ENCODE measurements at places on chromosomes 11 and 22.
A peak's percentile ranks its signal among the peaks of the same experiment; 100 is the strongest.

- no peak for DNase-seq
Measured at GRCh38 chr11:133555034-133555433, 22.7 kb upstream of the OPCML start.

- no peak for DNase-seq
Measured at GRCh38 chr22:20131597-20131858, at the start of gene ZDHHC8. Gene ZDHHC8 (plus strand): TSS chr22:20131804. CDS start chr22:20131948, 144 bp downstream.

GRCh38 chr22:26565181-26565580 lies 24.8 kb downstream of the TPST2 start:
- peak; percentile 6 for DNase-seq

- DNase-seq = no peak
Measured at GRCh38 chr22:32646476-32646875, 155.0 kb upstream of the TIMP3 start.

- DNase-seq = no peak
Measured at GRCh38 chr11:7530013-7530640, 16.3 kb downstream of the PPFIBP2 start.

- no peak for DNase-seq
Measured at GRCh38 chr11:2807025-2807681, 78.4 kb downstream of the CDKN1C start.

GRCh38 chr11:61529537-61530225 lies 21.1 kb downstream of the LRRC10B start:
- DNase-seq = no peak

GRCh38 chr11:69260622-69261021 lies 33.3 kb upstream of the MYEOV start:
- DNase-seq = no peak

GRCh38 chr22:36728505-36728904 lies 25.0 kb upstream of the CACNG2 start:
- DNase-seq = no peak

- DNase-seq = no peak
Measured at GRCh38 chr11:111413849-111414248, 34.8 kb upstream of the POU2AF1 start.

DNA sequence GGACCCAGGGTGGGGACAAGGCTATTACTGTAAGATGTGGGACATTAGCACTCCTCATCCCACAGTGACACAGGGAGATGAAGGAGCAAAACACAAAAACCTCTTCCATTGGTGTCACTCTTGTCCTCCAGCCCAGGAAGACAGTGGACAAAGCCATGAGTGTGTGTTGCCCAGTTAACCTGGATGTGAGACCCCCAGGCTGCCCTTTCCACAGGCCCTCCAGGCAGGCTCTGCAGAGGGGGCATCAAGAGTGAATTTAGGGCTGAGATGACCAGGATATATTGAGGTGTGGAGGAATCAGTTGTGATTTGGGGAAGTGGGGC lies 111.3 kb downstream of the GGTLC2 start:
- DNase-seq = no peak

- peak; percentile 99 for DNase-seq
Measured at GRCh38 chr11:126146454-126147192, 64.8 kb downstream of the RPUSD4 start.

- DNase-seq = no peak
Measured at GRCh38 chr11:64011371-64011770, 24.4 kb upstream of the FLRT1 start.

- no peak for DNase-seq
Measured at GRCh38 chr22:50672471-50673230, at the start of gene SHANK3. Gene SHANK3 (plus strand): TSS chr22:50672823.

DNA sequence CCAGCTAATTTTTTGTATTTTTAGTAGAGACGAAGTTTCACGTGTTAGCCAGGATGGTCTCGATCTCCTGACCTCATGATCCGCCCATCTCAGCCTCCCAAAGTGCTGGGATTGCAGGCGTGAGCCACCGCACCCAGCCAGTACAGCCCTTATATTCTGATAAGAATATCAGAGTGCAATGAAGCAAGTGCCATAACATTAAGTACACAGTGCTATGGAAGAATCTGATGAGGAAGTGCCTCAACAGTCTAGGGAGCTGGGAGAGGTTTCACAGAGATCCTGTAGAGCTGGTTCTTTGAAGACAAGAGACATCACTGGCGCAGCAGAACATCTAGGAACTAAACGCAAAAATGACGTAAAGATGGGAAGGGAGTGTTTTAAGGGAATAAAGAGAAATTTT lies 2.1 kb downstream of the RTCB start:
- DNase-seq = no peak

DNA sequence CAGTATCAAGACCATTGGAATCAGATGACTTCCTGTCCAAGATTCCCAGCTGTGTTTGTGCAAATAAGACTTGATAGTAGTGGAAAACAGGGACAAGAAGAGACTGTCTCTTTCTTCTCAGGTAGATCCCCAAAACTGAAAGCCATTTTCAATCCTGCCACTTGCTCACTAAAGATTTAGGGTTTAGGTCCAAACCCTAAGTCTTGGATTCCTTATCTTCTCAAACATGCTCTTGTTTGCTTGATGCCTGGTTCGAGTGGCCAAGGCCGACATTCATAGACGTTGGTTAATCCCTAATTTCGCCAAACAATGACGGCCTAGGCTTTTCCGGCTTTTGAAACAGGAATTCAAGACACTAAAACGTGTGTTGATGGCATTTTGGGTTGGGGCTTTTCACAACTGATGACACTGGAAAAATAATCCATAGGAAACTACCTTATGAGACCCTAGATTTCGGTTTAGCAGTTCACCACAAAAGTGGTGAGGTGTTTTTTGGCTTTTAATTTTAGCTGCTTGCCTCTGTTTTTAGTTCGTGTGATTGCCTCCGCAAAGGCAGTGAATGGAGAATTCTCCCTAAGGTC lies 1.0 kb upstream of the GTPBP1 start:
- DNase-seq = no peak

DNA sequence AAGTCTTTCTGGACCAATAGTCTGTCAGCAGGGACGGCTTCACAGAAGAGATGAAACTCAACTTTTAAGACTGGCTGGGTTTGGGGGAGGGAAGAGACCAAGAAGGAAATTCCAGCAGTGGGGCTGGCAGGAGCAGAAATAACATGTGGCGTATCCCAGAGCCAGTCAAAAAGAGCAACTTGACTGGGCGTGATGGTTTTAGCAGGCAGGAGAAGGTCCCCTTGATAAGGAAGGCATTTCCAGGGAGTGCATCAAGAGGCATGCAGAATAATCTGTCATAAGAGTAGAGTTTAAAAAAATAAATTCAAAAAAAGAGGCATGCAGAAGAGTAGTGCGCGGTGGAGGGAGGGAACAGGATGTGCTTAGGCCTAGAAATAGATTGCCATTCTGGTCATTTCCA lies 52.5 kb downstream of the C22orf31 start:
- DNase-seq = no peak

DNA sequence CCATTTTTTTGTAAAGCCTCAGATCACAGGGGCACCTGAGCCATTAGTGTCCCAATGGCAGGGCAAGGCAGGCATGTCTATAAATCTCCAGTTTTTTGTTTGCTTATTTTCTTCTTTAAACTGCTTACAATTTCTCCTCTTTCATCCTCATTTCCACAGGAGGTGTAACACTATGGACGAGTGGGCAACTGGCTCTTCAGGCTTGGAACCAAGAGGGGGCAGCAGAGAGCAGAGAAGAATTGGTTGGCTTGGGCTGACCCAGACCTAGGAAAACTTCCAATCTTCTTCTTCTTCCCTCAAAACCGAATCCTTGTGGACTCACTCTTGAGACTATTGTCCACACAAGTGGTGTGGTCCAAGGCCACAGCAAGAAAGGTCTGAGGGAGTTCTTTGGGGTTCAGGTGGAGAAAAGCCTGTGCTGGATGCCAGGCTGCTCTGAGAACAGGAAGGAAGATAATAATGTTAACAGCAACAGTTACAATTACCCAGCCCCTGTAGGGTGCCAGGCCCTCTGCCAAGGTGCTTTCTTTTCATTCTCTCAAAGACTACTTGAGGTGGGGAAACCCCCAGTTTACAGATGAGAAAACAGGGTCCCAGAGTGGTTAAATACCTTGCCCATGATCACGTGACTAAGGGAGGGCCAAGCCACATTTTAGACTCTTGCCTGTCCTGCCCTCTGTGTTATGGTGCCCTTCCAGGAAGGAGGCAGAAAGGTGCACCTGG lies 70.7 kb upstream of the E2F8 start:
- peak; percentile 11 for DNase-seq

GRCh38 chr11:96084610-96085318 lies 160.9 kb upstream of the MTMR2 start:
- no peak for DNase-seq

GRCh38 chr11:9884601-9885000 lies 220.7 kb downstream of the SWAP70 start:
- DNase-seq = no peak

GRCh38 chr22:28637225-28637624 lies 42.4 kb downstream of the TTC28 start:
- no peak for DNase-seq

DNA sequence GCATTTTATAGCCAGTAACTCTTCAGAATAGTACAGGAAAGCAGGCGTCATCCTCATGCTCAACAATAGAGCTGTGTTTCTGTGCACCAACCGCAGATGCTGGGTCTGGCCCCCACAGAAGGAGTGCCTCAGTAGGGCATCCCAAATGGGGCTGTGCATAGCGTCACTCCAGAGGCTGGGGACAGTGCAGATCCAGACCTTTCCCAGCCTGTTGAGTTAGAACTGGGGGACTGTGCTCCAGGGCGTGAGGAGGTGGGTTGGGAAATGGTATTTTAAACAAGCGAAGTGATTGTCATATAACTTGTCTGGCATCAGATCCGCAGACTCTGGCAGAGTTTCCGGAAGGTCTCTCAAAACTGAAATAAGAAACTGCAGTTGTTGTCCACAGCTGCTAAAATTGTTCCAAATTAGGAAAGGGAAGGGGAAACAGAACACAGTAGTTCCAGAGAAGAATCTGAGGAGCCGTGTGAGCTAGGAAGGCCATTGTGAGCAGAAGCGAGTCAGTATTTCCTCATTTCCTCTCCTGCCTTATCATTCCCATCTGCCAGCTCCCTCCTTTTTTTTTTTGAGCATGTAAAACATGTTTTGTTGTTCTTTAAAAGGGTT lies 52.2 kb downstream of the JAM3 start:
- no peak for DNase-seq

- DNase-seq = no peak
Measured at GRCh38 chr22:48423481-48423911, 1404.2 kb downstream of the BRD1 start.

Measured in NCI-H510A treated with DMSO at 0.1 percent for 48 hours (cell line).